ENCODE measurements at places on chromosomes 5 and 9.
A peak's percentile ranks its signal among the peaks of the same experiment; 100 is the strongest.

- no peak for DNase-seq
These were observed 15.6 kb downstream of the TICAM2 start for GRCh38 chr5:115586525-115587146.

DNA sequence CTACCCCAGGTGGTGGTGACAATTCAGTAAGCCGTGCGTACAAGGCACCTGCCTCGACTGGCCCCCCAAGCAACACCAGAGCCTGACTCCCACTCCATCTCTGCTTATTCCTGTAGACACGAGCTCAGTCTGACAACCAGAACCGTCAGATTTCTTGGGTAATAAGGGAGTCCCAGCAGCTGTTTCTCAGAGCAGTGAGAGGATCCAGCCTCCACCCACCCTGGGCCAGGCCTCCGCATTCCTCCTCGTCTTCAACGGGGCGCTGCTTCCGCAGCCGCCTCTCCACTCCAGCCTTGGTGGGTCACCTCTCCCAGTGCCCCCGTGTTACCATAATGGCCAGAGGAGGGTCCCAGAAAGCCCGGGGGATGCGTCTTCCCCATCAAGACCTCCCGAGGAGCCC, 27.7 kb upstream of the GFPT2 start:
- DNase-seq, result no peak

GRCh38 chr5:151449297-151449696, 1.9 kb downstream of the SLC36A1 start:
- DNase-seq, result no peak

GRCh38 chr9:128393970-128394369, 22.8 kb downstream of the URM1 start:
- no peak for DNase-seq

- no peak for DNase-seq
These were observed 13.4 kb downstream of the POMT1 start for GRCh38 chr9:131516100-131516499.

DNA sequence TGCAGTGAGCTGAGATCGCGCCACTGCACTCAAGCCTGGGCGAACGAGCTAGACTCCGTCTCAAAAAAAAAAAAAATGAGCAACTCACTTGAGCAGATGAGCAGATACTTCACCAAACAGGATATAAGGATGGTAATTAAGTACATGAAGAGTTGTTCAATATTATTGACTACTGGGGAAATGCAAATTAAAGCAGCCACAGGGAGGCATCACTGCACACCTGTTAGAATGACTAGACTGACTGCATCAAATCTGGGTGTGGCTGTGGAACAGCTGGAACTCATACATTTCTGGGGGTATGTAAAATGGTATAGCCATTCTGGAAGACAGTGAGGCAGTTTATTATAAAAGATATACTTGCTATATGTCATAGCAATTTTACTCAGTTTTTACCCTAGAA, 93.0 kb downstream of the WNK2 start:
- no peak for DNase-seq

- DNase-seq, result no peak
These were observed 119.5 kb upstream of the ZNF618 start for GRCh38 chr9:113756476-113757192.

DNA sequence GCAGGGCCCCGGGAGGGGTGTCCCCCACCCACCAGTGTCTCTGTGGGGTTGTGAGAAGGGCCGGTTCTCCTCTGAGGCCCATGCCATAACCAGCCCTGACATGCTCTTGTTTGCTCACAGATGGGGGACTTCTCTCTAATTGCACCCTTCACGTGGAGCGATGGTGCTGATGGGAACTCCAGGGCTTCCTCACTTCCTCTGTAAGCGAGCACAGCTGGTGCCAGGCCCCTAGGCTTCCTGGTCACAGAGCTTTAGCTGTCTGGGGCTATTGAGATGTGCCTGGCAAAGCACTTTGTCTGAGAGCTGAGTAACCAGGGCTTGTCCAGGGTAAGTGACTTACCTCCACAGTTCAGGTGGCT, 36.4 kb downstream of the PHF2 start:
- no peak for DNase-seq

DNA sequence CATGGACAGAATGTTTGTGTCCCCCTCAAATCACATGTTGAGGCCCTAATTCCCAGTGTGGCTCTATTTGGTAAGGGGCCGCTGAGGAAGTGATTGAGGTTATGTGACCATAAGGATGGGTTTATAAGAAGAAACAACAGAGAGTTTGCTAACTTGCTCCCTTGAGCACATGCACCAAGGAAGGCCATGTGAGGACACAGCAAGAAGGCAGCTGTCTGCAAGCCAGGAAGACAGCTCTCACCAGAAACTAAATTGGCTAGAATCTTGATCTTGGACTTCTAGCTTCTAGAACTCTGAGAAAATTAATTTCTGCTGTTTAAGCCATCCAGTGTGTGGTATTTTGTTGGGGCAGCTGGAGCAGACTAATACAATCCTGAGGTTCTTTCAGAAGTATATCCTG, 35.2 kb upstream of the CDC42SE2 start:
- no peak for DNase-seq

GRCh38 chr5:151812757-151813309, 41.1 kb downstream of the G3BP1 start:
- DNase-seq, result no peak

GRCh38 chr9:105070176-105070575, 142.2 kb upstream of the ABCA1 start:
- DNase-seq, result no peak

GRCh38 chr9:22446950-22447617, 460 bp downstream of the DMRTA1 start:
- DNase-seq, result peak; percentile 20

DNA sequence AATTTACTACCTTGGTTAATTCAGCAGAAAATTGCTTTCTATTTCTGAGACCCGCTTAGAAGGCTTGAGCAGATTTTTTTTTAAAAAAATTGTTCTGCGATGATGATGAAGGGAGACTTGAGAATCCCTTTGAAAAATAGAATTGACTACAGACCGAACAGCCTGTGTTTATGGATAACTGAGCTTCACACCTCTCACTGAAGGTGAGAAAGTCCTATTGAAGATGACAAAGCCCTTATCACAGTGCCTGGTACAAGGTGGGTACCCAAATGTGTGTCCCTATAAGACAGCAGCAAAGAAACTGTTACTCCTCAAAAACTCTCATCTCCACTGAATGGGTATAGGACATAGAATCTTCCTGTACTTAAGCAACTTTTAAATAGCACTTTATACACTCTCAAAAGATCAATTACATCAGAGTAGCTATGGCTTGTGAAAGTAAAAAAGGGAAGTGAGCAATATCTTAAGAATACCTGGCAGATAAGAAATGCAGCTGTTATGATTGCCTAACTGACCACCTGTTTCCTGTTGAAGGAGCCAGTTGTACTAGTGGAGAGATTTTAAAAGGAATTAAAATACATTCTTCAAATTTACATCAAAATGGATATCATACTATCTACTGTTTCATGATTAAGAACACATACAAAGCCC, 419.7 kb downstream of the CHSY3 start:
- no peak for DNase-seq

GRCh38 chr9:69411931-69412740, 87.1 kb downstream of the ENTREP1 start:
- no peak for DNase-seq

DNA sequence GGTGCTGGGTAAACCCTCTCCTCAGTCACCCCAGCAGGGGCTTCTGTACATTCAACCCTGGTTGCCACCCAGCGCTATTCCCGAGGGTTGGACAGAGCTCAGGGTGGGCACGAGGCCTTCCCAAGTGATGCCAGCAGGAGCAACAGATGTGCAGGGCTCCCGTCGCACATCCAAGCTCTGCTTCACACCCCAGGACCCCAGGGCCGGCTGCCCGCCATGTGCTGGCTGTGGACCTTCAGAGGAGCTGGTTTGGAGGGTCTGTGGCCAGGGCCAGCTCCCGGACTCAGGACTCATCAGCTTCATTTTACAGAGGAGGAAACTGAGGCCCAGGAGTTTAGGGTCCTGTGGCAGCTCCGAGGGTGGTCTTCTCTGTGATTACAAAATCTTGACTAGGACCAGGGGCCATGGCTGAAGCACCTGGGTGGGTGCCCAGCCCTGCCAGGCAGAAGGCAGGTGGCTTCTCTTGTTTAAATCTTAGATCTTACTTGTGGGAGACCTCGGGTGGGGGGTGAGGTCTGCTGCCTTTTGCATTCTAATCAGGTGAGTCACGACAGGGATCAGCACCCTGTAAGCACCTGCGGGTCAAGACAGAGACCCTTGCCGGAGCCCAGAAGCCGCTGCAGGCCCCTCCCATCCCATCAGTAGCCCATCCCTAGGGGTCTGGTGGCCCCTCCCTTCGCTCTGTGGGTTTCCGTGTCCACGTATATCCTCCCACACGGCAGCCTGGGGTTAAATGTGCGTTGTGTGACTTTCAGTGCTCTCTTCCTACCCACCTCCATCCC, 2.1 kb upstream of the SLC12A7 start:
- DNase-seq, result no peak

GRCh38 chr5:136108180-136108611, 24.4 kb upstream of the SMAD5 start:
- no peak for DNase-seq

- DNase-seq, result no peak
These were observed 30.5 kb downstream of the COL27A1 start for GRCh38 chr9:114185570-114186490.

DNA sequence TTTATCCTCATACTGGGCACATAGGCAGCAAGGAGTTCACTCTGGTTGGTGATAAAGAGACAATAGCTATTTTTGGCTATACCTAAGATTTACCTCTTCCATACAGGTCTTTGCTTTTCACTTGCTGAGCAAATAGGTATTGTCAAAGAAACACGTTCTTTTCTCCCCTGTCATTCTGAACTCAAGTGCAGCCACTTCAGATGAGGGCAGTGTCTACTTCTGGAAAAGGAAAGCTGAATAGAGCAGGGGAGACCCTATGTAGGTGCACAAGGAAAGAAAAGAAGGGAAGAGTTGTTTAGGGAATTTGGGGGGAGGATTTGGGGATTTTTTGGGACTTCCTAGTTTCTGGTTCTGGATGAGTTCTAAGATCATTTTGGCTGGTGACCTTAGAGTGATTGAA, 109.6 kb downstream of the ATP10B start:
- DNase-seq, result no peak

- no peak for DNase-seq
These were observed 11.8 kb downstream of the ELL2 start for GRCh38 chr5:95949810-95950209.

DNA sequence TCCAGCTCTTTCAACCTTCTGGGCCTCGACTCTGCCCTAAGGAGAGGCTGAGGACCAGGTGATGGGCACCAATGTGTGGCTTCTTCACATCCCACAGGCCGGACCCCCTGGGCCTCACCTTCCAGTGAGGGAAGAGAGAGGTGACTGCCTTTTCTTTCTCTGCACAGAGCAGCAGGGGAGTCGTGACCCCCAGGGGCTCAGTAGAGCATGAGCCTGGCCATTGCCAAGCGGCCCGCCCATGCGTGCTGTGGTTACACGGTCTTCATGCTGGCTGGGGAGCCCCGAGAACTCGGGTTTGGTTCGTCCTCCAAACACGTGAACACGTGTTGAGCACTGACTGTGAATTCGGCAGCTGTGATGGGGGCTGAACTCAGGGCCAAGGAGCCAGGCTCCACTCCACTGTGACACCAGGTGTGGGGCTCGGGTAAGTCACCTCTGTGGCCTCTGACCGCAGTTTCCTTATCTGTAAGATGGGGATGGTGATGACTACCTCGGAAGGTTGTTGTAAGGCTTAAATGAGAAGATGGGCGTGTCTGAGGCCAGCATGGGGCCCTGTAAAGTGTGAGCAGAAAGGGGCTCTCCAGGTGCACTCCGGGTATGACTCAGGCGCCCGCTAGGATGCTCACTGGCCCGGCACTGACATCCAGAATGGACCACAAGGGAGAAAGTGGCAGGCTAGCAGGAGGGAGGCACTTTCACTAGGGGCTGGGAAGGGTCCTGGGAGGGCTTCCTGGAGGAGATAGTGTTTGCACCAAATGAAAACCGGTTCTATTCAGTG, 13.4 kb upstream of the GRHPR start:
- DNase-seq, result peak; percentile 55

GRCh38 chr9:137317718-137318511, 15.8 kb upstream of the NRARP start:
- DNase-seq, result no peak

DNA sequence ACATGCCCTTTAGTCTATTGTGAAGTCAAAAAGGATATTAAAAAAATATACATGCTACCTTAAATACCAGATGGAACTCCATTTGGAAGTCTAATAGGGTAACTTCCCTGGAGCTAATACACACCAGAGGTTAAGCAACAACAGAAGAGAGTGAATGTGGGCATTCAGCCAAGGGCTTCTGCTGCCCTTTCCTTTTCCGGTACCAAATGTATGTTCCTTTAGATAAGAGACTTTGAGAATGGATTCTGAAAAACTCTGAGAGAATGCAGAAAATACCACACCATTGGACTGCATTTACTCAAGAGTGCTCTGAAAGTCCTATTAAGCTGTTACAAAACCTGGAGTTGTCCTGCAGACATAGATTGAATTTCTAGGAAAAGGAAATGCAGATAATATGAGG, 23.8 kb upstream of the TRPM3 start:
- DNase-seq, result no peak

GRCh38 chr5:1018596-1018995, 10.0 kb downstream of the NKD2 start:
- no peak for DNase-seq

GRCh38 chr5:128927644-128928043, 37.6 kb upstream of the SLC27A6 start:
- no peak for DNase-seq

DNA sequence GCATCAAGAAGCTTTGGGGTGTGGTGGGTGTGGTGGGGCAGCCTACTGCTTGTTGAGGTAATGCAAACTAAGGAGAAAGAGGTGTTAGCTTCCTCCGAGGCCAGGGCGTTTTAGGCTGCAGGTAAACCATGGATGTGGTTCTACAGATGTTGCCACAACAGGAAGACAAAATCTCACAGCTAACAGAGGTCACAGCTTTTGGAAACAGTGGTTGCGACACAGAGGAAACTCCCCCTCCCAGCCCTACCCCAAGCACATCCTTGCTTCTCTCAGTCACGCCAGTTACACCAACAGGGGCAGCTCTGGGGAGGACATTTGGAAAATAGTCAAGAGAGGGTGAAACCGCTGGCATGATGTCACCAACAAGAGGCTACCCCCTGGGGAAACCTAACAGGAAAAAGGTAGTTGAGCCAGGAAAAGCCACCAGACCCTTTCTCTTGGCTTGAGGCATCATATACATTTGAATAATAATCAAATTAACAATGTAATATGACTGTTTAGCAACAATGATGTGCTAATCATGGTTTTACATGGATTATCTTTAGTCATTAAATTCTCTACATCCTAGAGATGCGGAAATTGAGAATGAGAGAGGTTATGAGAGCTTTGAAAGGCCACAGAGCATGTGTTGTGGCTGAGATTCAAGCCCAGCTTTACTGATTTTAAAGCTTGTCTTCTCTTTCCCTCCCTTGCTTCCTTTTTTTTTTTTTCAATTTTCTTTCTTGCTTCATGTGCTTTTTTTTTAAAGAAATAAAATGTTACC, 82.2 kb upstream of the IL12B start:
- peak; percentile 59 for DNase-seq

DNA sequence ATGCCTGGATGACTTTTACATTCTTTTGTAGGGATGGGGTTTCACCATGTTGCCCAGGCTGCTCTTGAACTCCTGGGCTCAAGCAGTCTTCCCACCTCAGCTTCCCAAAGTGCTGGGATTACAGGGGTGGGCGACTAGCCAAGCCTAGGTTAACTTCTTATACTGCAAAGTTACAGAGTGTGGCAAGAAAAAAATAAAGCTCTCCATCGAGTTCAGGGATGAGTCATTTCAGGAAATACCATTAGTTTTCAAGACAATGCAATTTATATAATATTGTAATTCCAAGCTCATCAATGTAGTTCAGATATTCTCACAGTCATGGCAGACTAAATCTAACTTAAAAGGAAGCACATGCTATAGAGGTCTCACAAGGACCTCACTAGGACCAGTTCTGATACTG, 11.5 kb upstream of the ABO start:
- no peak for DNase-seq
